ENCODE measurements at places on chromosomes 5 and 9.

GRCh38 chr5:91383956-91384300 lies 811 bp upstream of the ARRDC3 start:
- no peak for DNase-seq

DNA sequence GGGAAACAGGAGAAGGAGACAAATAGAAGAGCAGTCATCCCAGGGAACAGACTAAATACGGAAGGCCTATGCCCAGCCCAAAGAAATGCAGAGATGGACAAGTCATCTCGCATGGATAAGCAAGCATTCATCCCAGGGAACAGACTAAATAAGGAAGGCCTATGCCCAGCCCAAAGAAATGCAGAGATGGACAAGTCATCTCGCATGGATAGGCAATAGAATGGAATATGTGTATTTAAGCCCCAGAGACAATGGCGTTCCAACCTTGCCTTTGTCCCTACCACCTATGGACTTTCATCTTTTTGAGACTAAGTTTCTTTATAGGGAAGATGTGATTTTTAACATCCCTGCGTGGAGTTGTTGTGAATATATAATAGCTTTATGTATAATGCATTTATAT lies 242.2 kb upstream of the TNC start:
- DNase-seq: no peak

DNA sequence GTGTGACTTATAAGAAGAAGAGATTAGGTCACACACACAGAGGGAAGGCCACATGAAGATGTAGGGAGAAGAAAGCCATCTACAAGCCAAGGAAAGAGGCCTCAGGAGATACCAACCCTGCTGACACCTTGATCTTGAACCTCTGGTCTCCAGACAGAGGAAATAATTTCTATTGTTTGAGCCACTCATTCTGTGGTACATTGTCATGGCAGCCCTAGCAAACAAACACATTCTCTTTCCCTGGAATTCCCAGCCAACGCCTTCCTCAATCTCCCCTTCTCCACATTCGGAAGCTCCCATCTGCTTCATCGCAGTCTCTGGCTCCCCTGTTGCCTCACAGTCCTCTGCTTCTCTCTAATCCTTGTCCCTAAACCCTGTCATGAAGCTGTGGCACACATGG lies 16.7 kb downstream of the PTGS1 start:
- DNase-seq: no peak

DNA sequence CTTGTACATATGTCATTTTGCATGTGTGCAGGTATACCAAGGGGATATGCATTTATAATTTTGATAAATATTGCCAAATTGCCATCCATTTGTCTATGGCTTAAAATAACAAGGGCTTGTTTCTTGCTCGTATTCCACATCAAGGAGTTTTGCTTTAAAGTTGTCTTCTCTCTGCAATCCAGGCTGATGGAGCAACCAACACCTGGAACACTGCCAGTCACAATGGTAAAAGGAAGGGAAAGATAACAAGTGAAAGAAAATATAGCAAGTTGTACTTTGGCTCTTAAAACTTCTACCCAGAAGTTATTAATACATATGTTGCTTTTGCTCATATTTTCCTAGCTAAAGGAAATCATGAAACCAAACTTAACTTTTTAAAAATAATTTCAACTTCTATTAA lies 156.9 kb downstream of the UNC13B start:
- no peak for DNase-seq

GRCh38 chr9:78239506-78239905 lies 3.6 kb downstream of the CEP78 start:
- no peak for DNase-seq

GRCh38 chr5:65030056-65030455 lies 261.3 kb downstream of the CWC27 start:
- no peak for DNase-seq
